ENCODE measurements at places on chromosomes 2 and 18. TPM values are rescaled to one million over a fixed set of nuclear protein-coding genes. Genes with fewer than 3 reads are reported as not detected.

DSEL gene
- 10.9 TPM for total RNA-seq

CXCR4 gene
- total RNA-seq, result 45.2 TPM

GRCh38 chr2:20580690-20581437, 70.0 kb downstream of the HS1BP3 start:
- DNase-seq, result peak; percentile 19

DNA sequence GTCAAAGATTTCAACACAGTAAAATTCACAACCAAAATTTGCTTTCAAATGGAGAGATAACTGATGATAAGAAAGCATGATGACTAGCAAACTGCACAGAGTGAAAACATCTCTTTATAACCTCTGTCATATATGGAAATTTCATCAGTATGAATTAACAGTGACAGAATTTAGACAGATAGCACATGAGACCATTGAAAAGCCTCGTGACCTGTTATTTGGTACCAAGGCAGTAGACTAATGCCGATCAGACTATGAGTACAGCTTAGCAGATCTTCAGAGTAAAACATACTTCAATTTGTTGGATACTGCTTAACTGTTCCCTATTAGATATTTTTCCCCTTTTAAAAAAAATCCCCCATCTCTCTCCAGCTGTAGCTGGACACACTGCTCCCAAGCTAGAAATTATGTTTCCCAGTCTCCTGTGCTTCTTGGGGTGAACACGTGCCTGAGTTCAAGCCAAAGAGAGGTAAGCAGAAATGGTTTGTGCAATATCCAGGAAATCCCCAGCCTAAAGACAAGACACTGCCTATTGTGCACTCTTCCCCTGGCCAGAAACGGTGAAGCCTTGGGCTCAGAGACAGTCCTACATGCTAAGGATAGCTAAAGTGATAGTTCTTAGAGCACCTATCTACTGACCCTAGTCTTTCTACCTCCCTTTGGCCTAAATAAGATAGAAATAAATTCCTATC, 256.1 kb downstream of the NCKAP5 start:
- no peak for DNase-seq

- DNase-seq, result no peak
These were observed 971.0 kb upstream of the CDH2 start for GRCh38 chr18:29147944-29148343.

- no peak for DNase-seq
These were observed 127.3 kb downstream of the XRCC5 start for GRCh38 chr2:216236486-216236885.

DNA sequence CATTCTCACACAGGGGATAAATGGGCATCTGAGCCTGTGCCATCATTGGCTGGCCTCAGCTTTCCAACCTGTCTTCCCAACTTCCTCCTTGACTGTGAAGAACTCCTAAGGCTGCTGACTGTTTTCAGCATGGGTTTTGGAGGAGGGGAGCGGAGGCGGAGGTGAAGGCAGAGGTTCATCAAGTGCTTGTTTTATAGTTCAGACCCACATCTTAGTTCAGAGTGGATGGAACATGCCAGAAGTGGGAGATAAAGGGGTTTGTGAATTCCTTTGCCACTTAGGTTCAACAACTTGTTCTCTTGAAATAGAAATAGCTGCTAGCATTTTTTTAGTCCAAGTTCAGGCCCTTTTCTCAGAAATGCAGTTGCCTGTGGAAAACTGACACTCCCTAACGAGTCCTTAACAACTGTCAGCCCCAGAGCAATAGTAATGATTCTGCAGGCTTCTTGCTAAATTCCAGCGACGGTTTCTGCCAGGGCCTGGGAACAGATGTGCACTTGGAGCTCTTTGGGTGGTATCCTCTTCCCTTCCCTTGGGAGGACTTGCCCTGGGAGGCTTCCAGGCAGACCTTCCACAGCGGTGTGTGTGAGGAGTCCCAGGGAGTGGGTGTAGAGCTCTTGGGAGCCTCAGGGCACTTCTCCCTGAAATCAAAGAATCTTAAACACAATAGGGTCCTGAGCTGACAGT, 30.1 kb upstream of the ITGA6 start:
- DNase-seq, result no peak

Measured in upper lobe of right lung (tissue), 1 donor.